ENCODE measurements at places on chromosomes 7 and 10.
A peak's percentile ranks its signal among the peaks of the same experiment; 100 is the strongest.

GRCh38 chr7:150943453-150943814, 34.7 kb downstream of the KCNH2 start:
- DNase-seq, result no peak

DNA sequence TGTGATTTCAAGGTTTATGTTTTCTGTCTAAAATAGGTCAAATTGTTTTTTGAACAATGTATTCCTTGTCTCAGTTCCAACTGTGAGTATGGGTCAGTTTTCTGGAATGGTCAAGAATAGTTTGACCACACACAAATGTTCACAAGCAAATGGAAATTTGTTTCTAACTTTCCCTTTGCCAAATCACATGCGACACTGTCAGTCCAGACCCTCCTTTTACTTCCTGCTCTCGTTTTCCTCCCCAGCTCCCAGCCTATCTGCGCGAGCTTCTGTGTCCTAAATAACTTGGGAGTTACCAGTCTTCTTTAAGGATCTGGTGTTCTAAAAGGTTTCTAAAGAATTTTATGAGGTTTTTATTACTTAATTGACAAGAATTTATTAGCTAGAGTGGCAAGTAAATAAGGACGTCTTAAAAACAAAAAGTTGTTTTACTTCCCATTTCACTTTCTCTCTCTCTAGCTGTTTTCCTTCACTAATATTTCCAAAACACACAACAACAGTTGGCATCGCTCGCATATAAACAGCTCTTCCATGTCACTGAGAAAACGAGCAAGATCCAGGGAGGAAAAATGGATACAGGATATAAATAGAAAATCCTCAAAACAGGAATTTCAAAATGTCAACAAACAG, 266.1 kb upstream of the KLF6 start:
- DNase-seq, result no peak

DNA sequence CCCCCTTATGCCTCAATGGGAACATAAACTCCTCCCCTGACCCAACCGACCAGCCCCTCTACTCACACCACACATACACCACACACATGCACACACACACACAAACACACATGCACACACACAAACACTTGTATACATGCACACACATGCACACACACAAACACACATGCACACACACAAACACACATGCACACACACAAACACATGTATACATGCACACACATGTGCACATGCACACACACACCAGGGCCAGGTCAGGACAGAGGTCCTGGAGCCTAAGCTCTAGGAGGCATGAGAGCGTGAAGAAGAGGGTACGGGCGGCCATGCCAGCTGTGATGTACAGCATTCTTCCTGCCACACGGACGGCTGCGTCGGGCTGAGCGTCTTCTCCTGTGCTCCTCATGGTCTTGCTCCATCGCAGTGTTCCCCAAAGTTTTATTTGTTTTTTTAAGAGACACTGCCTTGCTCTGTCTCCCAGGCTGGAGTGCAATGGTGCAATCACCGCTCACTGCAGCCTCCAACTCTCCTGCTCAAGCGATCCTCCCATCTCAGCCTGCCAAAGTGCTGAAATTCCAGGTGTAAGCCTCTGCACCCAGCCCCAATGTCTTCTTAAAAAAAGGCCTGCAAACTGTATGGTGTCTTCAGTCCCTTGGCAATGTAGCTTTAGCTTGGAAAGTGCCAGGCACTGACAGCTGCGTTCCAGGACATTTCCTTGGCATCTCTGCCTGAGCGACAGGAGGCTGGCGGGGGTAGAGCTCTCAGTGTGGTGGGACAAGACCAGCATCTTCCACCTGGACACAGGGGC, 38.8 kb upstream of the INPP5A start:
- no peak for DNase-seq

- no peak for DNase-seq
Observed at GRCh38 chr10:128109707-128110106, 16.5 kb downstream of the MKI67 start.

- DNase-seq, result no peak
Observed at GRCh38 chr10:32411797-32412498, 34.0 kb upstream of the CCDC7 start.

DNA sequence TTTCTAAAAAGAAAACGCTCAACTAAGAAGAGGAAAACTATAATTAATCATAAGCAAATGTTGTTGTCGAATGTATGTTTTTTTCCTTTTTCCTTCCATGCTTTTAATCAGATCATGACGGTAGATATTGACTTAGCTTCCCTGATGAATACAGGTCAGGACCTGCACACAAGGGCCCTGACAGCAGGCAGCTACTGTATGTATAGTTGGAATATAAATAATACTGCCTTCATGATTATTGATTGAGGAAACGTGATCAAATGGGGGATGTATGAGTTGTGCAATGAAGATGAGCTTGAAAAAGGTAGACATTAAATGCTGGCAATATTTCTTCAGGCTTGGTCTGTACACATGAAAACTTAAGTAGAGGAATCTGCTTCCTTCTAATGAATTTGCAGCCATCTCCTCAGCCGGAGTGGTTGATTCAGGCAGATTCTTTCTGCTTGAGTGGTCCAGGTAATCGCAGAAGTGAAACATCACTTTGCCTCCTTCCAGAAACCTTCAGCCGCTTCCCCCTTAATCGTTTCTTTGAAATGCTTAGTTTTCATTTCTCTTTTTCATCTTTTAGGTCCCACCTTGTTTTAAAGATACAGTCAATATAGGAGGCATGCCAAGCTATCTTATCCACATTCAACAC, 656.5 kb downstream of the SDK1 start:
- no peak for DNase-seq

GRCh38 chr10:100019787-100020141, 10.0 kb upstream of the DNMBP start:
- DNase-seq, result no peak

DNA sequence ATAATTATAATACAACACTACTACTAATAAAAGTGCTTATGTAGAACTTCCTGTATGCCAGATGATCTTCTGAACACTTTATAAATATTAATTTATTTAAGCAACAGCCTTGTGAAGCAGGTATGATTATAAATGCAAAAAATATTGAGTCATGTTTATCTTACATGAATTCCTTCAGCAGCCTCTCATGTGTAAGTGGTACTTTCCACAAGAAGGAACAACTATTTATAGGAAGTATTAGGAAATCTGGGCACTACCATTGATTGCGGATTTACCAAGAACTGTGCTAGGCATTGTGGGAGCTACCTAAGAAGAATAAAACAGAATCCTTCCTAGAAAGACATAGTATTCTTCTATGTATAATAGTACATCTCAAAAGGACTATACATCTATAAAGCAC, 10.7 kb upstream of the STEAP4 start:
- DNase-seq, result no peak

DNA sequence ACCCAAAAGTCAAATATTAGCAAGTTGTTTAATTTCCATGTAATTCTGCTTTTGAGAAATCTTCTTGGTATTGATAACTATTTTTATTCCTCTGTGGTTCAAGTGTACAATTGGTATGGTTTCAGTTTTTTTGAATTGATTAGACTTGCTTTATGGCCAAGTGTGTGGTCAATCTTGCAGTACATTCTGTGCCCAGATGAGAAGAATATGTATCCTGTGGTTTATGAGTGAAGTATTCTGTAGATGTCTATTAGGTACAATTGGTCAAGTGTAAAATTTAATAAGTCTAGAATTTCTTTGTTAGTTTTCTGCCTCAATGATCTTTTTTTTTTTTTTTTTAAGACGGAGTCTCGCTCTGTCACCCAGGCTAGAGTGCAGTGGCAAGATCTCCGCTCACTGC, 36.6 kb upstream of the C7orf33 start:
- DNase-seq, result no peak

GRCh38 chr10:70613941-70614340, 11.4 kb upstream of the PRF1 start:
- DNase-seq, result no peak

- DNase-seq, result no peak
Observed at GRCh38 chr7:94195201-94195600, 191.0 kb upstream of the BET1 start.

GRCh38 chr7:142345811-142346210, 88.0 kb upstream of the PRSS58 start:
- no peak for DNase-seq

- no peak for DNase-seq
Observed at GRCh38 chr7:4711634-4712033, 29.5 kb downstream of the FOXK1 start.

- no peak for DNase-seq
Observed at GRCh38 chr7:22426463-22427094, 69.6 kb upstream of the RAPGEF5 start.

DNA sequence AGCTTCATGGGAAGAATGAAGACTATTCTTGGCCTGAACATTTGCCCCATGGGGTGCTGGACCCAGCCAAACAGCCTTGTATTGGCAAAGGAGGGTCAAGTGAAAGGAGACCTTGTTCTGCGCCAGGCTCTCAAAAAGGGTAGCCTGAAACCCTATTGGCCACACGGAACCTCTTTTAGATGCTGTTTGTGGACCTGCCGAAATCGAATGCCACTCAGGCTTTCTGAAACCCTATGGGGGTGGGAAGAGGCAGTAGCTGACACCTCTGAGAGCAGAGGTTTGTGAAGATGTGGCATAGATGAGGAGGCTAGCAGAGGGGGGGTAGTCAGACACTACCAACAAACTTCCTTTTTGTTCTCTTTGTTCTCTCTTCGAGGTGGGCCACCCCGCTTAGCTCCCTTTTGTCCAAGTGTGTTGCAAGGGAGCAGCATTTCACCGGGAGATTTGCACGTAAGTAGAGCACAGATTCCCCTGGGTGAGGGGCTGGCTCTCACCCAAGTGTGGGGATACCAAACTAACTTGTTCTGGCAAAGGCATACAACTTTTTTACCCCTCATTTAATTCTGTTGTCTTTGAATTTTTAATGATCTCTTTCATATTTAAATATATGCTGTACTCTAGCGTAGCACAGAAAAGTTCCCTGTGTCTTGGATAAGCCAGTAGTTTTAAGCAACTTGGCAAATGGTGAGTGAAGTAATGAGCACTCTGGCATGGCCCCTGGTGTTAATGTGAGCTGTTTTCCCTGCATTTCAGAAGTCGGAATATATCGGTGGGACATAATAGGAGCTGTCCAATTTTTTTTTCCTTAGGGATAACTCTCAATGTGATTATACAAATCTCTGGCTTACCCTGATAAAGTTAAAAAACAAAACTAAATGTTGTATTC, 107.7 kb downstream of the SEPTIN7 start:
- no peak for DNase-seq

- peak; percentile 76 for DNase-seq
Observed at GRCh38 chr10:123043409-123043925, 34.7 kb downstream of the ACADSB start.

DNA sequence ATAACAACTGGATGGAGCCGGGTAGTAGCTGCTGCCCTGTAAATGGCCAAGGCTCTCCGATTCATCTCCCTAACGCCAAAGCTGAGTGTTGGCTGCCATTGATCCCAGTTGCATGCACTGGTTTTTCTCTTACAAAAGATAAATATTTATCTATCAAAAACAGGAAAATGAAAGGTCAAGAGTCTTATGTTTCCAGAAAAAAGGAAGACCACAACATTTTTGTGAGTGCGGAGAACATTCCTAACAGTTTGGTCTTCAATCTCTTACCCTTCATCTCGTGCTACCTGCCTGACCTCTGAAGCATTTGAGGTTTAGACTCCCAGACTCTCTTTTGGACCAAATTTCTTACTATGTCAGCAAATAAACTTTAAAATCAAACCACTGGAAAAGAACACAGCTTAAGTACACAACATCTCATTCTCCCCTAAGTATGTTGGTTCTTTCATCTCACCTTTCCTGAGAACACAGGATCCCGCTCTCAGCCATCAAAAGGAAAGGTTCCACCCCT, 61.6 kb downstream of the SORBS1 start:
- DNase-seq, result no peak

DNA sequence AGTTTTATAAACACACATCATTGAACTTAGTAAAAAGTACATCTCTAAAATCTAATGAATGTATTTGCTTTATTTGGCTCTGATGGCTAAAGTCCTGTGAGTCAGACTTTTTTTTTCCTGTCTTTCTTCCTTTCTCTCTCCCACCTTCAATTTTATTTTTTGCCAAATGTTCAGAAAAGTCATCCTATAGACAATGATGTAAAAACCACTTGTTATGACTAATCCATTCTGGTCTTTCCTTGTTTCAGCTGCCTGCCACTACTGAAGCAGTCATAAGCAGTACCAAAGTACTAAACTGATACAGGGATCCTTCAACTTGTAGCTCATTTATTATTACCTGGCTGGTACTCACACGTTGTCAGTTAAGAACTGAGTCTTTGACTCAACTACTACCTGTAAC, 23.9 kb downstream of the HECTD2 start:
- DNase-seq, result no peak

GRCh38 chr10:80259405-80259871, 30.0 kb downstream of the MAT1A start:
- DNase-seq, result no peak

GRCh38 chr7:140899883-140900282, 24.8 kb downstream of the BRAF start:
- DNase-seq, result no peak

- DNase-seq, result no peak
Observed at GRCh38 chr10:33950206-33950605, 615.7 kb upstream of the NRP1 start.

DNA sequence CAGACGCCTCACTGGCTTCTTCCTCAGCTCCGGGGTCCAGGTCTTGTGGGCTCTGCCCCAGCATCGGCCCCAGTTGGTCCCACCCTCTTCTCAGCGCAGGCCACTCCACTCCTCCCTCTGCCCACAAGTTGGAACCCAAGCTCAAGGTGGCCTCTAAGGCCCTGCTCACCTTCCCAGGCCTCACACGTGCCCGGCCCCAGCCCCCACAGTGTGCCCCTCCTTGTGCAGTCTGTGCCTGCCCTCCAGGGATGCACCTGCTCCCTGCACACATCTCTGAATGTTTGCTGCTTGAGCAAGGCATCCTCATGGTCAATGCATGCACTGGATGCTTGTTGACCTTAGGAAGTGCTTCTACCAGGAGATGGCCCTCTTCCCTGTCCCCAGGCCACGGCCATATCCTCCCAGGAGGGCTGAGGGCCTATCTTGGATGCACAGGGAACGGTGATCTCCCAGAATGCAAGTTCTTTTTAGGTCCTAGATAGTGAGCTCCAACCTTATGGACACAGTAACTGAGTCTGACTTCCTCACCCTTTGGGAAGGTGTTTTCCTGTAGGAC, 7.7 kb upstream of the AEBP1 start:
- no peak for DNase-seq

DNA sequence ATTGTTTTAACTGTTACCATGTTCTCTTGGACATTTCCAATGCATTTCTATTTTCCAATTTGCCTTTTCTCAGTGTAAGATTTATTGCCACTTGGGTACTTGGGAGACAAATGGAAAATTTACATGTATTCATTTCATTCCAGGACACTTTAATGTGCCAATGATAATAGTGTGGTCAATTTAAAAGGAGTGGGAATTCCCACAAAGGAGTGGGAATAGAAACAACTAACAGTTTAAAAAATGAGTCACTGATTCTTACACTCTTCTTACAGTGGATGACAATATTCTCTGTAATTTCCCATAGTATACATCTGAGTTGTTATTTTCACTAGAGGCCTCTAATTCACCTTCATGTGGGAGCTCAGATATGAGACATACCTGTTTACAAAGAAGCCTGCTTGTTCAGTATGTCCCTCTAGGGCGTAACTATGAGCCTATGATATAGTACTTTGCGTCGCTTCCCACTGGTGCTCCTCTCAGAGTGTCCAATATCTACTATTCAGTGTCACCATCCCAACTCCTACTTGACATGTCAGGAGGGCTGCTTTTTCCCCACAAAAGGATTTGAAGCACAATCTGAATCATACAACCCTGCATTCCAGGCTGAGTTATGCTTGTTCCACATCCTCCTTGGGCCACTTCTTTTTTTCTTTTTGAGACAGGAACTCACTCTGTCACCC, 301.3 kb downstream of the PHTF2 start:
- DNase-seq, result no peak

Data from head of caudate nucleus (tissue), 42 donors.